Activated CD8-positive, alpha-beta T cell treated with anti-CD3 and anti-CD28 coated beads for 36 hours (primary cell): ENCODE measurements at places on chromosomes 4 and X. TPM values are rescaled to one million over a fixed set of nuclear protein-coding genes. Genes with fewer than 3 reads are reported as not detected.

DNA sequence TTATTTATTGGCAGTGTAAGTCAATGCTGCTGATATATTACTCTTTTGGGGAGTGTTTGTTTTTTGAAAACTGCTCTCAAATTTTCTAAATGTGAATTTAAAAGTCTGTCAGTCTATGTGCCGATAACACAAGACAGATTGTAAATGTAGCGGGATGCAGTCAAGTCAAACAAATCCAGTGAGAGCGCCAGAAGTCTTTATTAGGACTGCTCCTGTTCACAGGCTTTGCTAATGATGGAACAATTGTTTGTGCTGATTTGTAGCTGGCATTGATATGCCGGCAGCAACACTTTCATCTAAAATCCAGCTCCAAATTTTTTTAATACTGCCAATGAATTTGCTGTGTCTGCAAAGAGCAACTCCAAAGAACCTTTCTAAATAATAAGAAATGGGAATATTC lies 78.7 kb upstream of the TET2 start:
- peaks cover 2% of the 10 kb centered on the region for H3K27me3 ChIP-seq
- H3K36me3 ChIP-seq = no peaks in the 10 kb centered on the region
- H3K4me3 ChIP-seq = no peak overlapping the region
- no peak overlapping the region for H3K27ac ChIP-seq
- DNase-seq = no peak
- H3K4me1 ChIP-seq = peaks cover 9% of the 10 kb centered on the region

- no peaks in the 10 kb centered on the region for H3K27me3 ChIP-seq
- H3K27ac ChIP-seq = no peak overlapping the region
- peaks cover 21% of the 10 kb centered on the region for H3K4me1 ChIP-seq
- H3K4me3 ChIP-seq = no peak overlapping the region
- no peaks in the 10 kb centered on the region for H3K36me3 ChIP-seq
Observed at GRCh38 chr4:10186228-10187214, 69.9 kb upstream of the WDR1 start.

GRCh38 chr4:40953283-40954087 lies 203.7 kb downstream of the NSUN7 start:
- H3K4me3 ChIP-seq = no peak overlapping the region
- no peaks in the 10 kb centered on the region for H3K4me1 ChIP-seq
- no peak overlapping the region for H3K27ac ChIP-seq
- no peaks in the 10 kb centered on the region for H3K36me3 ChIP-seq

GRCh38 chr4:15420642-15421041 lies 7.2 kb upstream of the C1QTNF7 start:
- H3K36me3 ChIP-seq = no peaks in the 10 kb centered on the region
- no peak for DNase-seq
- no peak overlapping the region for H3K4me3 ChIP-seq
- H3K27me3 ChIP-seq = no peaks in the 10 kb centered on the region

DNA sequence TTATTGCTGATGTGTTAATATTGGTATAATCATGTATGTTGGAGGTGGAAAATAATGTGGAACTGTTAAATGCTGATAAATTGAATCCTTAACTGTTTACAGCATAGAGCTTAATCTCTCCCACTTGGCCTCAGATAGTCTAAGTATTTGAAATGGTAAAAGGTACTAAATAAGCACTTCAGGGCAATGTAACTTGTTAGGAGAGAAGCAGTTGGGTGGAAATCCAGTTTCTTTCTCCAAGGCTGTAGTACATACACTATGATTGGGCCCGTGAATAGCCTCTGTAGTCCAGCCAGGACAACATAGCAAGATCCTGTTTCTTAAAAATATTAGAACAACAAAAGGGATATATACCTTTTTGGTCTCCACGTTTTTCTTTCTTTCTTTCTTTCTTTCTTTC lies 39.7 kb downstream of the NUDT9 start:
- peaks cover 19% of the 10 kb centered on the region for H3K36me3 ChIP-seq
- H3K27ac ChIP-seq = no peak overlapping the region
- peaks cover 2% of the 10 kb centered on the region for H3K4me1 ChIP-seq
- no peak overlapping the region for H3K4me3 ChIP-seq
- DNase-seq = no peak
- H3K27me3 ChIP-seq = no peaks in the 10 kb centered on the region

DNA sequence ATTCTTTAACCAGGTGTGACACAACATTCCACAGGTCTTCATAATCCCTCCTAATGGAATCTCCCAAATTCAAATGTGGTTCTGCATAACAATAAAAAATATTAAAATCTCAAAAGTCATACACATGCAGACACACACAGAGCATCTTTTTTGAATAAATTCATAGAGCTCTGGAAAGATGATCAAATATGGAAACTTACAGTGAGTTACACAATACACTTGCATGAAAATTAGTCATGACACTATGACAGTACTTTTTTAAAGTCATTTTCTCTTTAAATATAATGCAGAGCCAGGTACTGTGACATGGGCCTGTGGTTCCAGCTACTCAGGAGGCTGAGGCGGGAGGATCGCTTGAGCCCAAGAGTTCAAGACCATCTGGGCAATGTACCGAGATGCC lies 38.9 kb downstream of the DDX60L start:
- H3K27me3 ChIP-seq = no peaks in the 10 kb centered on the region
- H3K36me3 ChIP-seq = peaks cover 17% of the 10 kb centered on the region
- no peak overlapping the region for H3K4me3 ChIP-seq
- H3K4me1 ChIP-seq = peaks cover 9% of the 10 kb centered on the region
- DNase-seq = no peak
- H3K27ac ChIP-seq = no peak overlapping the region

DNA sequence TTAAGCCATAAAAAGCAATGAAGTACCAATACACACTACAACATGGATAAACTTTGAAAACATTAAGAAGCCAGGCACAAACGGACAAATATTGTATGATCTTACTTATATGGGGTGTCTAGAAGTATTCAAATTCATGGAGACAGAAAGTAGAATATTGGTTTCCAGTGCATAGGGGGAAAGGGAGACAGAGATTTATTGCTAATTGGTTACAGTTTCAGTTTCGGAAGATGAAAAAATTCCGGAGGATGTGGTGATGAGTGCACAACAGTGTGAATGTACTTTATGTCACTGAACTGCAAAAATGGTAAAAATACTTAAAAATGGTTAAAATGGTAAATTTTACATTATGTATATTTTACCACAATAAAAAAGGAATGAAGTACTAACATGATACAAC lies 5.1 kb upstream of the PRDX4 start:
- peaks cover 36% of the 10 kb centered on the region for H3K4me1 ChIP-seq
- H3K27ac ChIP-seq = peak overlapping the region; percentile 90
- H3K27me3 ChIP-seq = no peaks in the 10 kb centered on the region
- peak overlapping the region; percentile 8 for H3K4me3 ChIP-seq

GRCh38 chrX:41630091-41630490 lies 58.7 kb upstream of the GPR34 start:
- no peak overlapping the region for H3K4me3 ChIP-seq
- peaks cover 5% of the 10 kb centered on the region for H3K4me1 ChIP-seq
- DNase-seq = no peak
- H3K27me3 ChIP-seq = no peaks in the 10 kb centered on the region
- no peak overlapping the region for H3K27ac ChIP-seq

- no peaks in the 10 kb centered on the region for H3K36me3 ChIP-seq
- no peak overlapping the region for H3K27ac ChIP-seq
- DNase-seq = no peak
- H3K4me3 ChIP-seq = no peak overlapping the region
- H3K4me1 ChIP-seq = no peaks in the 10 kb centered on the region
- no peaks in the 10 kb centered on the region for H3K27me3 ChIP-seq
Observed at GRCh38 chrX:150766351-150767044, 73.3 kb downstream of the MTMR1 start.

DNA sequence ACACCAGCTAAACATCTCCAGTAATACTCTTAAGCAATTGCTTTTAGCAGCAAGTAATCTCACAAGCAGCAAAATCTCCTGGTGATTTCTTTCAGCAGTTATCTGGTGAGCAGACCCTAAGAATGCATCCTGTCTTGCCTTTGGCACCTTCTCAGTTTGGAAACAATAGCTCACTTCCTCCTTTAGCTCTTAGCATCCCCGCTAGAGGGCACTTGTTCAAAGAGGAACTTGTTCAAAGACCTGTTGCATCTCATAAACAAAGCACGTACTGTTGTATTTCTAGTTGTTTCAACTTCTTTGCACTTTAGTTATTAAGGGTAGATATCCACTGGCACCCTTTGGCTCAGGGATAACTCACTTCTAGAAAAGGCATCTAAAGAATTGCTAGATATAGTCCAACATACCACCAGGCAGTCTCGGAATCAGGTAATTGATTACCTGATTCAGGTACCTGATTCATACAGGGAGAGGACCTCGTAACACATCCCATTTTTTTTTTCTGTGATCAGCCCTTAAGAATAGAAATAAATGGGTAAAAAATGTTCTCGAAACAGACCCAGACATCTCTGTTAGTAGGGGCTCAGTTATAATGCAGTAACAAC lies 81.9 kb upstream of the QRFPR start:
- peaks cover 22% of the 10 kb centered on the region for H3K27me3 ChIP-seq
- H3K36me3 ChIP-seq = no peaks in the 10 kb centered on the region
- H3K4me1 ChIP-seq = no peaks in the 10 kb centered on the region
- H3K4me3 ChIP-seq = no peak overlapping the region
- DNase-seq = peak; percentile 64
- no peak overlapping the region for H3K27ac ChIP-seq

DNA sequence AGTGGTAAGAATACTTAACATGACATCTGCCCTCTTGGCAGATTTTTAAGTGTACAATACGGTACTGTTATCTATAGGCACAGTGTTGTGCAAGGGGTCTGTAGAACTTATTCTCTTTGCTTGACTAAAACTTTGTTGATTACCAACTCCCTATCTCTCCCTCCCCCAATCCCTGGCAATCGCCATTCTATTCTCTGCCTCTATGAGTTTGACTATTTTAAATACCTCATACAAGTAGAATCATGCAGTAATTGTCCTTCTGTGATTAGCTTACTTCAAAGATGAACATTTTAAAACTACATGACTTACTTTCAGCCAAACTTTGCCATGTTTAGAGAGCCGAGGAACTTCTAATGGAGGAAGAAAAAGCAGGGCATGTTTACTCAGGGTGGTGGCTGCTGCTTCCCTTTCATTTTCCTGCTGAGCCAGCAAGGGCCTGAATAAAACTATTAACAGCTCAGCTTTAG lies 62.4 kb downstream of the APOO start:
- DNase-seq = no peak
- H3K4me1 ChIP-seq = no peaks in the 10 kb centered on the region
- peaks cover 7% of the 10 kb centered on the region for H3K36me3 ChIP-seq
- H3K27me3 ChIP-seq = no peaks in the 10 kb centered on the region
- no peak overlapping the region for H3K4me3 ChIP-seq
- no peak overlapping the region for H3K27ac ChIP-seq

GRCh38 chrX:14173873-14174272 lies 144.2 kb upstream of the GEMIN8 start:
- H3K27me3 ChIP-seq = no peaks in the 10 kb centered on the region
- no peak for DNase-seq
- no peaks in the 10 kb centered on the region for H3K4me1 ChIP-seq
- H3K36me3 ChIP-seq = no peaks in the 10 kb centered on the region
- H3K27ac ChIP-seq = no peak overlapping the region

GRCh38 chrX:40010550-40011321 lies 87.0 kb downstream of the BCOR start:
- H3K27me3 ChIP-seq = peaks cover 25% of the 10 kb centered on the region
- peak overlapping the region; percentile 4 for H3K27ac ChIP-seq
- no peaks in the 10 kb centered on the region for H3K36me3 ChIP-seq
- H3K4me1 ChIP-seq = peaks cover 34% of the 10 kb centered on the region
- DNase-seq = peak; percentile 36

DNA sequence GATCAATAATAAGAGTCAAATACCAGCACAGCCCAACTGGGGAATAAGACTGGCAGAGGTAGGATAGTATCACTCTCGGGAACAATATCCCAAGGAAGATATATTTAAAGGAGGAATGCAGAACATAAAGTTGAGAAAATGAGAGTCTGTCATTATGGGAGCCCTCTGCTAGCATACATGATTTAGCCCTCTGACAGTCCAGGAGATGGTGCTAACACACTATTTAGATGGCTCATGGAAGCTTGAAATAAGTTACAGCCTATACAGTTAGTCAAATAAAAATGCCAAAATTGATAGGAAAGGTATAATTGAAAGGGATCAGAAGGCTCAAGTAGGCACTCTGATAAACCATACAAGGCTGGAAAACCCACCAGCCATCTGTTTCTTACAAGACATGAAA lies 201.0 kb upstream of the NEIL3 start:
- DNase-seq = no peak
- H3K4me3 ChIP-seq = no peak overlapping the region
- H3K27ac ChIP-seq = no peak overlapping the region

DNA sequence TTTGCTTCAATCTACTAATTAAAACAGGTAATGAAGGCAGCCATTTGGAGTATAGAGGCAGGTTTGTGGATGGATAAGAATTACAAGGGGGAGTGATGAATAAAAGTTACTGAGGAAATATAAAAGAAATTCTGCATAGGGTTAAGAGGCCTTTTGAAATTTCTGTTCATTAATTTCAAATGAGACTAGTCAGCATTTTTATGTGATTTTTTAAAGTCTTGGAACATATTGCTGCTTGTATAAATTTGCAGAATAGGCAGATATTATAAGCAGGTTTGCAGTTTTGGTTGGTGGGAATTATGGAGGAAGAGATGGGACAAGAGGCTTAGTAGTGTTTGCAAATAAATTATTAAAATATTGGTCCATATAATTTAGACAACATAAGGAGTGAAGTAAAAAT lies 750.4 kb upstream of the AGA start:
- H3K27me3 ChIP-seq = no peaks in the 10 kb centered on the region
- H3K36me3 ChIP-seq = no peaks in the 10 kb centered on the region
- no peak for DNase-seq
- H3K4me3 ChIP-seq = no peak overlapping the region
- H3K27ac ChIP-seq = no peak overlapping the region

DNA sequence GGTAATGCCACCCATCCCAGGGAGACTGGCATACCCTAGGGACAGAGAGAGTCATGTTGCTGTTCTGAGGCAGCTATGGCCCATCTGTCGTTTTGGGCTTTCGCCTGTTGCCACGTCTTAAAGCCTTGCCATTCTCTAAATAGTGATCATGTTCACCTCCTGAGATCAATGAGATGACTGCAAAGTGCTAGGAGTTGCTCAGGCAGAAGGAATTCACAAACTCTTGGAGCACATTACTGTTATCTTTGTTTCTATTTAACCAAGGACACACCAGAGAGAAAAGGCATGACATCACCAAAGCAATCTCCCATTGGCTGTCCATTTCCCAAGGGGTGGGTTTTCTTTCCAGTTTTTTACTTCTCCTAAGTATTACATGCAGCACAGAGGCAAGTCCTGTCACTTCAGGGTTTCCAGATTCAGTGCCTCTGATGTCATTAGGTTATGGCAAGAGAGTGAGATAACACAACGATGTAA lies 37.1 kb upstream of the SETD7 start:
- DNase-seq = no peak
- H3K4me3 ChIP-seq = no peak overlapping the region

GRCh38 chrX:11640089-11640488 lies 25.6 kb downstream of the ARHGAP6 start:
- H3K27ac ChIP-seq = no peak overlapping the region
- H3K36me3 ChIP-seq = no peaks in the 10 kb centered on the region

GRCh38 chrX:132615391-132616131 lies 126.7 kb upstream of the MBNL3 start:
- no peaks in the 10 kb centered on the region for H3K36me3 ChIP-seq
- no peak overlapping the region for H3K4me3 ChIP-seq
- H3K27ac ChIP-seq = no peak overlapping the region

GRCh38 chr4:27357283-27357682 lies 496.6 kb downstream of the STIM2 start:
- DNase-seq = no peak
- no peak overlapping the region for H3K27ac ChIP-seq
- H3K36me3 ChIP-seq = no peaks in the 10 kb centered on the region

FAM9C gene
- not detected for total RNA-seq

STS gene
- total RNA-seq = 0.72 TPM

GNRHR gene
- not detected for total RNA-seq

GPRIN3 gene
- 11.8 TPM for total RNA-seq

HHIP gene
- total RNA-seq = not detected

GLOD5 gene
- not detected for total RNA-seq

NPY1R gene
- total RNA-seq = not detected

GAK gene
- total RNA-seq = 102 TPM

MAGIX gene
- total RNA-seq = 0.87 TPM

NUP62CL gene
- total RNA-seq = 1.9 TPM
